Erythroblast (primary cell): ENCODE measurements at places on chromosomes 16 and 17.
A peak's percentile ranks its signal among the peaks of the same experiment; 100 is the strongest.

DNA sequence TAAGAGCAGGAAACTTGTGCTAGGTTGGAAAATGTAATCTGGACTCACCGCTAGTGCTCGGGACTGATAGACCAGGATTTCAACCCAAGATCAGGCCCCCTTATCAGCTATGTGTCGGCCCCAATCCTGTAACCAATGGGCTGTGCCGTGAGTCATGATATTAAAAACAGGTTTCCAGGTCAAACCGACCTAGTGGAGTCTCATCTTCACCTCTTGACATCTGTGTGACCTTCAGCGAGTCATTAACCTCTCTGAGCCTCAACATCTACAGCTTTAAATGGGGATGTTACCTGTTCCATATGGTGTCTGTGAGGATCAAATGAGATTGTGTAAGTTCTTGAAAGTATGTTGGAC is 512 bp downstream of the PMM2 start:
- DNase-seq, result peak; percentile 80

GRCh38 chr16:59336136-59336695 is 602.1 kb upstream of the GOT2 start:
- DNase-seq, result no peak

GRCh38 chr16:10308305-10309193 is 77.3 kb upstream of the ATF7IP2 start:
- DNase-seq, result no peak

GRCh38 chr17:33871720-33872540 is 383.2 kb upstream of the CCL2 start:
- DNase-seq, result peak; percentile 97

GRCh38 chr17:30809867-30810266 is 14.6 kb downstream of the CRLF3 start:
- no peak for DNase-seq

GRCh38 chr16:30041841-30042240 is 10.8 kb upstream of the TLCD3B start:
- DNase-seq, result no peak

- no peak for DNase-seq
Observed at GRCh38 chr17:49664706-49665211, 13.1 kb downstream of the SPOP start.

- DNase-seq, result no peak
Observed at GRCh38 chr17:27521281-27522027, 65.2 kb downstream of the KSR1 start.

- DNase-seq, result no peak
Observed at GRCh38 chr16:85902366-85903155, 3.6 kb downstream of the IRF8 start.

GRCh38 chr16:73365016-73365551 is 317.2 kb upstream of the ZFHX3 start:
- DNase-seq, result peak; percentile 1

DNA sequence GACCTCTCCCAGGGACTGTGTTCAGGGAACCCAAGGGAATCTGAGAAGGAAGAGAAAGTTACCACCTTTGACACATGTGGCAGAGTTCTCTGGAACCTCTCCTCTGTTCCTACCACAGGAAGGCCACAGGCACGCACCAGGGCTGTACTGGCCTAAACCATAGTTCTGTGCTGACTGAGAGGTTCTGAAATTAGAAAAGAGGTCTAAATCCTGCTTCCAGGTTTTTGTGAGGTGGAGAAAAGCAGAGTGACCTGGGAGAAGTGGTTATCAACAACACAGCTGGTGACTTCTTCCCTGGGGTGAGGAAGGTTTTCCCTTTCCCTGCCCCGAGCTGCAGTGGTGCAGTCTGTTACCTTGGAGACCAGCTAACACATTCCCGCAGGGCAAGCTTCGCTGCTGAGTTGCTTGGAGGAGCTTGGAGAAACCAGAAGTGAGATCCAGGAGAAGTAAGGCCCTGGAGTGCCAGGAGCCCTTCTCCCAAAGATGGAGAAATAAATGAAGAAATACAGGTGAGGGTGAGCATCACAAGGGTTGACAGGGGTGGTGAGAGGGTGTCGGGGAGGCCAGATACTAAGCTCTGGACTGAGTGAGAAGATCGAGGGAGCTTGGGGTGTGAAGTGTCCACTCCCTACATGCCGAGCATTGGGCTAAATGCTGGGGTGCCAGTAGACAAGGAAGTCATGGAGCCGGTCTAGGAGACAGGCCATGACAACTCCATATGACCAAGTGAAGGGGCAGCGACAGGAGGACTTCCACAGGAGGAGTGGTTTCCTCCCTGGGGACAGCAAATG is at the start of gene VWA3A:
VWA3A (plus strand) TSS at position 399 of the 791 bp plus-strand sequence; CDS start at position 496, 97 bp downstream.
- no peak for DNase-seq

GRCh38 chr16:78584991-78585390 is 485.5 kb downstream of the WWOX start:
- no peak for DNase-seq

- DNase-seq, result no peak
Observed at GRCh38 chr17:64083563-64084085, 46.3 kb downstream of the ERN1 start.

DNA sequence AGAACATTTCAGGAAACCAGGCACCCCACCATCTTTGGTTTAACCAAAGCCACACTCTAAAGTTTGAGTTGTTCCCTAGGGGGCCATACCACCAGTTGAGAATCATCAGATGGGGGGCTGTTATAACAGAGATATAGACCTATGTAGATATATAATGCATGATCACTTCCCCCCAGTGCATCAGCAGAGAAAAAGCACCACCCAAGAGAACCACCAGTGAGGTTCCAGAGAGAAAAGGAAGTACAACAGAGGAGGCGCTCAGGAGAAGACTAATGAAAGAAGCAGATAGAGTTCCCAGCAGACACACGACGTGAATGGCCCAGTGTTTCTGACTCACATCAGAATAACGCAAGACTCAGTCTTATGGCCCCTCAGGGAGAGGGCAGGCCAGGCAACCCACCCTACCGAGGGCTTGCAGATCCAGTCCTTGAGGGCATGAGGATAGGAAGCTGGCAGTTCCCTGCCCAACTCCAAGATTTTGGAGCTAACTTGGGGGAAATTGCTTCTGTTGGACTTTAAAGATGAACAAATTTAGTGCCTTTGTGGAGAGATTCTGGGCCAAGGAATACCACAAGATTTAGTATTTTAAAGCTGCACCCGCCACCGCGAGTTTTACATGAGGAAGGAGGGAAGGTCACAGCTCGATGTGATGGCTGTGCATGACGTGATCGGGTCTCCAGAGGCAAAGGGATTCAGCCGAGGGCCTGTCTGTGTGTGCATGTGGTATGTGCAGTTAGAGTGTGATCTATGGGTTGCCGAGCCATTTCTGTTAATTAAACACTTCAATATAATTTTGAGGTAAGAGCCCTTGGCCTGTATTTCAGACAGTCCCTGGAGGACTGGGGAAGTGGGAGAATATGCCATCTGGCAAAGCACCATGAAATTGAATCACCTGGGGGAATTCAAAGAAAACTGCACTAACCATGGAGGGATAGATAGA is 53.1 kb downstream of the AIPL1 start:
- no peak for DNase-seq

DNA sequence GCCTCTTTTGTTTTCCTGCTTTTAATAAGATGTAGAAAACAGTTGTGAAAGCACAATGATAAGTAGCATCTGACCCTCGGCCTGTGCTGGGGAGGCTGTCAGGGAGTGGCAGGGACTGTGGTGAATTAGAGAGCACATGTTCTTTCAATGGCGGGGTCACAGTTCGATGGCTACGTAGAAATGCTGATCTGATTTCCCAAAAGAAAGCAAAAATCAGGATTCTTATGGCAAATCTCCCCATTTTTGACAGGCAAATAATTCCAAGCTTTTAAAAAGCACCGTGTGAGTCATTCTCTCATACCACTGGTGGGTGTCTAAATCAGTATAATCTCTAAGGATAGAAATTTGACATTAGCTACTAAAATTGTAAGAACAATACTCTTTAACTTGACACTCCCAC is 4.2 kb upstream of the MAPK7 start:
- DNase-seq, result no peak

DNA sequence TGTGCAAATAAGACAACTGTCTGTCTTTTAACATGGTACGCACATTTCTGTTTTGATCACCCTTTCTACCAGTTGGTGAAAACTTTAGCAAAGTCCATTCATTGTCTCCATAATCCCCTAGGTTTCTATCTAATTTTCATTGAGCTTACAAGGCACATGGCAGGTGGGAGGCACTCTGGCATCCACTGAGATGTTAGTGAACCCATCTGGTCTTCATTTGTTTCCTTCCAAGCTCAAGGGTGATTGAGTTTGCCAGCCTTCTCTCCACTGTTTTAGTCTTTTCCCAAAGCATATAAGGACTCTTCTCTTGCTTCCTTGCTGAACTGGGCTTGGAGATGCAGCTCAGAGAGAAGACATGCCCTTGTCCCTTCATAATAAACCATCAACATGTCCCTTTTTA is 179.1 kb downstream of the CDH13 start:
- DNase-seq, result no peak

GRCh38 chr16:79532785-79533184 is 67.8 kb downstream of the MAF start:
- DNase-seq, result no peak

GRCh38 chr17:48952904-48953303 is 8.3 kb upstream of the SNF8 start:
- no peak for DNase-seq

DNA sequence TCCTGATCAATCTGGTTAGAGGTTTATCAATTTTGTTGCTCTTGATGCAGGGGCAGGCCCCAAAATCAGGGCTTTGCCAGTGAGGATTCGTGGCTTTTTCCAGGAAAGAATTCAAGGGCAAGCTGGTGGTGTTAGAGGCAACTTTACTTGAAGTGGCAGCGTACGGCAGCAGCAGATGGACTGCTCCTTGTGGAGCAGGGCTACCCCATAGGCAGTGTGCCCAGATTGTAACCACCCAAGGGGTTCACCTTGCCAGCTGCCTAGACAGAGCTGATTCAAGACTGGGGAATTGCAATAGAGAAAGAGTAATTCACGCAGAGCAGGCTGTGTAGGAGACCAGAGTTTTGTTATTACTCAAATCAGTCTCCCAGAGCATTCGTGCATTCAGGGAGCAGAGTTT is 16.7 kb downstream of the DRC7 start:
- DNase-seq, result no peak

- no peak for DNase-seq
Observed at GRCh38 chr17:797236-797840, 15.2 kb downstream of the MRM3 start.

DNA sequence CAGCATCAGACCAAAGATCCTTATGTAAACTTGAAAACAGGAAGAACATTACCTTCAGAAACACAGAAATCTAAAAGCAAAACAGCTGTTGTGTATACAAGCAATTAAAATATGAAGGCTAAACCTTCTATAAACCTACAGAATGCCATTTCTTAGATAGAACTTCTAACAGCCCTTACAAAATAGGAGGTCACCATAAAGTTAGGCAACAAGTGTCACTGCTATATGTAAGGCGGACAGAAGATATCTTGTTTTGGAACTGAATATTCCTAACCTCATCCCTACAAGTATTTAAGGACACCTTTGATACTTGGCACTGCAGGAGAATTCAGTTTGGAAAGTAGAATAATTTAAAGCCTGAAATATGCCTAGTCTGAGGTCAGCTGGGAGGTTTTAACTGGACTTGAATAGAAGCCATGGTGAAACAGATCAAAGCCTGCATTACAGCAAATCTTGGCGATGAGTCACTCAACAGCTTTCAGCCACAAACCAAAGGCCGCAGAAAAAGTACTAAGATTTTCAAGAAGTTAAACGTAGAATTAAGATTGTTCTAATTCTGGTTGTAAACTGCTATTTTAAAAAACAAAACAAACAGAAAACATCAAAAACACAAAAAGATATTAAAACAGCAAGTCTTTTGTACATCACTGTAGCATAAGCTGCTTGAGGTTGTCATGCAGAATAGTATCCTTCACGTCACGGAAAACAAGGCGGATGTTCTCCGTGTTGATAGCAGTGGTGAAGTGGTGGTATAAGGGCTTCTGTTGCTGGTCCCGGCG is 42.7 kb downstream of the GNA13 start:
- DNase-seq, result no peak

GRCh38 chr16:81630635-81631031 is 148.5 kb upstream of the PLCG2 start:
- no peak for DNase-seq

GRCh38 chr16:66127459-66128370 is 238.8 kb upstream of the CDH5 start:
- DNase-seq, result no peak

DNA sequence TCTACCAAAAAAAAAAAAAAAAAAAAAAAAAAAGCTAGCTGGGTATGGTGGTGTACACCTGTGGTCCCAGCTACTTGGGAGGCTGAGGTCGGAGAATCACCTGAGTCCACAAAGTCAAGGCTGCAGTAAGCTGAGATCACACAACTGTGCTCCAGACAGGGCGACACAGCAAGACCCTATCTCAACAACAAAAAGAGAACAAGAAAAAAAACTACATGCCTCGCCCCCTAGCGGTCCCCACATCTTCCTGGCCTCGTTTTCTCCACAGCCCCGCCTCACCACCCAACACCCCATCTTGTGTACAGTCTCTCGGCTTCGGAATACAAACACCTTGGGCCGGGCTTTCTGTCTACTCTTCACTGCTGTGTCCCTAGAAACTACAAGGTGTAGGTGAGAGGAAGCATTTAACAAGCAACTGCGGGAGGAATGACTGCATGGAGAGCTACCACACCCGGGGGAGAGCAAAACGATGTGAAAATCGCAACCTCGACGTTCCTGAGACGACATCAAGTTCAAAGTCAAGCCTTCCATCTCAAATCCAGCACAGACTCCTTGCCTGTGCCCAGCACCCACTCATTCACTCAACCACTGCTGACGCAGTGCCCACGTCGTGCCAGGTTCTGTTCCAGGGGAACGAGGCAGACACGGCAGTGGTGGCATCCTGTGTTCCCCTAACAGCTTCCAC is 9.0 kb downstream of the NTAN1 start:
- DNase-seq, result peak; percentile 18

- peak; percentile 74 for DNase-seq
Observed at GRCh38 chr17:7523033-7523432, 25.8 kb upstream of the TNFSF12 start.

GRCh38 chr17:7356756-7357155 is 1.8 kb downstream of the TMEM95 start:
- DNase-seq, result no peak

DNA sequence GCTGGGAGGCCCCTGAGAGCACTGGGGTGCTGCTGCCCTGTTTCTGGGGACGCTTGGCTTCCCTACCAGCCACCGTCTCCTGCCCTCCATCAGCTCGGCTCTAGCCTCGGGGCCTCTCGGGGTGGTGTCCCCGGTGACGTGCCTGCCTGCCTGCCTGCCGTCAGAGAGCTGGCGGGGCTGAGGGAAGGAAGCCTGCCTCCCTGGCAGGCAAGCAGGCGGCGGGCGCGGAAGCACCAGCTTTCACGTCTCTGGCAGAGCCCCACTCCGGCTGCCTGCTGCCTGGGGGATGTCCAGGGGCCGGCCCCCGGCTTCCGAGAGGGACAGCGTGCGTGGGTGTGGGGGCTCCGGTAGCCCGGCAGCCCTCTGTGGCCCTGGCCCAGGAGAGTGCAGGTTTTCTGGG is 9.3 kb downstream of the CENPX start:
- no peak for DNase-seq

- DNase-seq, result no peak
Observed at GRCh38 chr16:73268366-73268993, 220.6 kb upstream of the ZFHX3 start.

DNA sequence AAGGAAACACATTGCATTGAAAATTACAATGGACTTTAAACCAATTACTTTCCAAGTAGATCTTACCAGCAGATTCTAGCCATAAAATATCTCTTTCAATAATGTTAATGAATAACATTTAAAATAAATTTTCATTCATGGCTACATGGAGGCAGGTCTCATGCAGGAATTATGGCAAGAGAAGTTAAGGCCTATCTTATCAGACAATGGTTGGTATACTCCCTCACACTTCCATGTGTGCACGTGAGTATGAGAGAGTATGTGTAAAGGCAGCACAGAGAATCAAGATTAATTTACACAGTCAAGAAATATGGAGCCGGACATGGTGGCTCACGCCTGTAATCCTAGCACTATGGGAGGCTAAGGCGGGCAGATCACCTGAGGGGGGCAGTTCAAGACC is 76.5 kb downstream of the HELZ start:
- DNase-seq, result no peak
